ENCODE measurements at places on chromosomes 7 and 10. TPM values are rescaled to one million over a fixed set of nuclear protein-coding genes. Genes with fewer than 3 reads are reported as not detected.

Gene ARPC1B
- total RNA-seq: 15.1 TPM

DNA sequence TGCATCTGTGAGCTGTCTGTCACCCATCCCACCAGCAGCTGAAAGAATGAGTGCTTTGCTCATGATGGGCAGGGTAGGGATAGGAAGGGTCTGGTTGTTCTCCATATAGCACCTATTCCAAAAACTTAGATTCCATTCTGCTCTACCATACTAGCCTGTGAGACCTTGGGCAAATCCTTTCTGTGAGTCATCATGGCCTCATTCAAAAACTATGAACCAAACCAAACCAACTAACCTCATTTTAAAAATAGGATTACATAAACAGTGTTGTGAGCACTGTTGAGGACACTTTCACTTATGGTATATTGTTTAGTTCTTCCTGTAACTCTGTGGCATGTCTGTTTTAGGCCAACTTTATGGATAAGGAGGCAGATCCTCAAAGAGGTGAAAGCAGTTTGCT is 30.9 kb upstream of the STEAP4 start:
- no peak for DNase-seq

Gene OR2A42
- total RNA-seq: under 0.01 TPM

DNA sequence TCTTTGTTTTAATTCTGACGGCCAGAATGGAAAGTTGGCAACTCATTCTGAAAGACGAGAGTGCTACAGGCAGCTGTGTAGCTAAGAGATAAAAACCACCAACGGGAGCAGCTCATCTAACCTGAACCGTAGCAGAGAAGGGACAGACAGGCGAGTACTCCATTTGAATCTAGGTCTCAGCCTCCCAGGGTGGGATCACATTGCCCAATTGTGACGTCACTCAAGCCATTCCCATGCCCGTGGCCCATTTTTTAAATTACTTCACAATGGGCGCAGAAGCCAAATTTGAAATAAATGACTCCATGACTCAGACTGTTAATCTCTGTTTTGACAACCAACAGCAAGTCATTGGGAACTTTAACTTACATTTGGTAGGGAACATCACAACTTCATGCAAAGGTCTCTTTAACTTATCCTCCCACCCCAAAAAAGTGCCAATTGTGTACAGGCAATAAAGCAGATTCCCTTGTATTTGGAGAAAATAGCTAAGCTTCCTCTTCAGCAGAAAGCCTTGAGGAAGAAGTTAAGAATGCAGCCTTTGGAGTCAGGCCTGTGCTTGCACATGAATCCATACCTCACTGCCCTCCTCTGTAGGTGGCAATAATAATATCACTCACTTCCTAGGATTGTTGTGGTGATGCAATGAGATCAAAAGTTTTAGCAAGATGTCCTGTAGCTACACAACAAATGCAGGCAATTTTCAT is 93.2 kb upstream of the KIF5B start:
- no peak for DNase-seq

GRCh38 chr10:46042527-46042926 is 3.5 kb downstream of the MSMB start:
- no peak for DNase-seq

Measured in frontal cortex (tissue), 4 donors.